ENCODE measurements at places on chromosomes 1 and 21.

DNA sequence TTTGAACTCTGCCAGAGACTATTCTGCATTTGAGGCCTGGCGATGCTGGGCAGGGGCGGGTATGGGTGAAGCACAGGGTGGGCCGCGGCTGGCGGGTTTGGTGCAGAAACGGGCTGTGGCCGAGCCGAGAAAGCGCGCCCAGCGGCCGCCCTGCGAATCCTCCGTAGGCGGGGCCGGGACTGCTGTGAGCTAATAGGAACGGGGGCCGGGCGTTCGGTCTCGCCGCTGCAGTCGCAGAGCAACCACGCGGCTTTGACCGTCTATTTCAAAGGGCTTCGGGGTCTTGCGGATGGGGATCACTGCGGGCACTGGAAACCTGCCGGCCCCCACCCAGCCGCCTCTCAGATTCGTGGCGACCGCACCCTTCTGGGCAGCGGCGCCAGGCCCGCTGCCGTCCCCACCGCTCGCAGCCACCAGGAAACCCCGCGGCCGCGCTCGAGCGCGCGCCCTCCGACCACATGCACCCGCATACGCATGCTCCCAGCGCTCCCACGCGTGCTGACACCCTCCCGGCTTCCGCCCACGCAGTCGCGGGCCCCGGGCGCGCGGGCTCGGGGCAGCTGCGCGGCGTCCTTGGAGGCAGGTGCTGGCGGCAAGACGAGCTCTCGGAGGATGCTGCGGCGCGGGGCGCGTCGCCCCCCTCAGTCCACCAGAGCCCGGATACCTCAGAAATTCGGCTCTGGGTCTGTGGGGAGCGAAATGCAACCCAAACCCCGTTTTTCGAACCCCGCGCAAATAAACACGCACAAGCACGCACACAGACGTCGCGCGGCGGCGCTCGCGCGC, 32.6 kb downstream of the DNTTIP2 start:
- DNase-seq: peak; percentile 85

DNA sequence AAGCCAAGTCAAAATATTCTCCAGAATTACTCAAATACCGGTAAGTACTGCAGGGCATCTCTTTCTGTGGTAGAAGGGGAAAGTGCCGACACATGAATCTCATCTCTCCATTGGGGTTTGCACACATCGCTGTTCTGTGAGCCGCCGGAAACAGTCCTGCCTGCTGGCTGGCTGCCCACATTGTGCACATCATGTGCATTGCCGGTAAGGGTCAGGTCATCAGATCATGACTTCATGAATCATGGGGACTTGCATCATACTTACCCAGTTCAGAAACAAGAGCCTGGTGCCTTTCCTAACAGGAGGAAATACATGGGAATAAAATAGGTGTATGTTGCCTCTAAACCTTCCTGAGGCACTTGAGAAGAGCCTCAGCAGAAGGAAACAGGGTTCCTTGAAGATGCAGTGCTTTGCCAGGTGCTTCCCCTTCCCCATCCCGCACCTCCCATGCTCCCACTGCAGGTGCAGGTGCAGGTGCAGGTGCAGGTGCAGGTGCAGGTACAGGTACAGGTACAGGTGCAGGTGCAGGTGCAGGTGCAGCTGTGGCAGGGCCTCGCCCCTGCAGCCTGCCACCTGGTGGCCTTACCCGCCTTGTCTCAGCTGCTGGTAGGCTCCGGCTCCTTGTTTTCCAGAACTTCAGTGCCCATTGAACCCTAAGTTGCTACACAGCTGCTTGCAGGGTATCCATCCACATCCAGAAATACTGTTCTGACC, 26.5 kb downstream of the GPR137B start:
- no peak for DNase-seq

- DNase-seq: peak; percentile 1
Measured at GRCh38 chr1:179818260-179818659, 59.3 kb downstream of the TOR1AIP2 start.

- no peak for DNase-seq
Measured at GRCh38 chr1:7886405-7886745, 33.5 kb upstream of the UTS2 start.

GRCh38 chr1:223711173-223711572, 1.2 kb upstream of the CAPN2 start:
- no peak for DNase-seq

GRCh38 chr1:233025157-233025556, 74.7 kb downstream of the NTPCR start:
- no peak for DNase-seq

Data from activated CD4-positive, CD25-positive, alpha-beta regulatory T cell treated with anti-CD3 and anti-CD28 coated beads, Interleukin-2, amount 50 U/mL, for 72 hours (primary cell).